ENCODE measurements at places on chromosomes 2 and 18.

- no peak for DNase-seq
Measured at GRCh38 chr2:196274387-196274809, 103.0 kb upstream of the STK17B start.

- no peak for DNase-seq
Measured at GRCh38 chr2:27752551-27753237, 18.8 kb upstream of the MRPL33 start.

DNA sequence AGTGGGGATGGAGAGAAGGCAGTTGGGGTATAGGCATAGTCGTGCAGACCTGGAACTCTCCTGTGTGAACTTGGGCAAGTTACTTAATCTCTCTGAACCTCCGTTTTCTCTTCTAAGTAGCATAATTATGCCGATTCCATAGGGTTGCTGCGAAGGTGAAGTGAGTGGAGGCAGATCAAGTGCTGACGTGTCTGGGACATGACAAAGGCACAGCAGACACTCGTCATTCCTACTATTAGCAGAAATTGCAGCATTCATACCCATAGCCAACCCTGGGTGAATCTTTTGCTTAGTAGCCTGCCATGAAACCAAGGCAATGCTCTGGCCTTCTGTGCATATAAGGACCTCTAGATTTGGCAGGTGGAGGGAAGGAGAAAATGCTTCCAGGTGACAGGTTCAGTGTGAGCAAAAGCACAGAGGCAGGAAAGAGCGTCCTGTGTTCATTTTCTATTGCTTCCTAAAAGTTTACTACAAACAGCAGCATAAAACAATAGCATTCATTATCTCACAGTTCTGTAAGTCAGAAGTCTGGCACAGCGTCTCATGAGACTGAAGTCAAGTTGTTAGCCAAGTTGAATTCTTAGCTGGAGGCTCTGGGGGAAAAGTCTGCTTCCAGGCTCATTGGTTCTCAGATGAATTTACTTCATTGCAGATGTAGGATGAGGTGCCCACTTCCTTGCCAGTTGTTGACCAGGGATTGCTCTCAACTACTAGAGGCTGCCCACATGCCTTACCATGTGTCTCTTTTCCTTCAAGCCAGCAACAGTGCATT lies 77.8 kb downstream of the CTIF start:
- no peak for DNase-seq

DNA sequence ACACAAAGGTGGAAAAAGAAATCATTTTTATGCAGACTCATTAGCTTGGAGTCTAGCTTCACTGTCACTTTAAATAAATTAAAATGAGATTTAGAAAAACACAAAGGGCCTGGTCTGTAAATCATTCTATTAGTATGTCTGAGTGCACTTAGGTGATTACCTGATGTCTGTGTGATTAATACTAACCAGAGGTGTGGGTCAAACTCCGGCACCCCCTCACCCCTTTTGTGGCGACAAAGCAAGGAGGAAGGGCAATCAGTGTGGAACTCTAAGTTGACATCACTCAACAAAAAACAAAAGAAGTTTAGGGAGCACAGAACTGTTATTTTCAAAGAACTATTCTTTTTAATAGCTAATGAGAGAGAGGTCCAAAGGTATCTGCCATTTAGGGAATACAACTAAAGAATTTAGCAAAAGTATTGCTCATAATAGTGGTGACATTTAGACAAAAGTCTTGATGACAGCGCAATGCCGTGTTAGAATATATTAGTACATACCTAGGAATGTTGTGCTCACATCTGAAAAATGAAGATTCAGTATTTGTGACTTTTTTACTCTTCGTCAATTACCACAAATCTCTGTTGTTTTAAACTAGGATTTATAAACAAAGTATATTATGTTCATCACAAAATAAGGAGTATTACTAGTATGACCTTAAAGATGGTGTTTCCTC lies 66.3 kb downstream of the ZEB2 start:
- no peak for DNase-seq

DNA sequence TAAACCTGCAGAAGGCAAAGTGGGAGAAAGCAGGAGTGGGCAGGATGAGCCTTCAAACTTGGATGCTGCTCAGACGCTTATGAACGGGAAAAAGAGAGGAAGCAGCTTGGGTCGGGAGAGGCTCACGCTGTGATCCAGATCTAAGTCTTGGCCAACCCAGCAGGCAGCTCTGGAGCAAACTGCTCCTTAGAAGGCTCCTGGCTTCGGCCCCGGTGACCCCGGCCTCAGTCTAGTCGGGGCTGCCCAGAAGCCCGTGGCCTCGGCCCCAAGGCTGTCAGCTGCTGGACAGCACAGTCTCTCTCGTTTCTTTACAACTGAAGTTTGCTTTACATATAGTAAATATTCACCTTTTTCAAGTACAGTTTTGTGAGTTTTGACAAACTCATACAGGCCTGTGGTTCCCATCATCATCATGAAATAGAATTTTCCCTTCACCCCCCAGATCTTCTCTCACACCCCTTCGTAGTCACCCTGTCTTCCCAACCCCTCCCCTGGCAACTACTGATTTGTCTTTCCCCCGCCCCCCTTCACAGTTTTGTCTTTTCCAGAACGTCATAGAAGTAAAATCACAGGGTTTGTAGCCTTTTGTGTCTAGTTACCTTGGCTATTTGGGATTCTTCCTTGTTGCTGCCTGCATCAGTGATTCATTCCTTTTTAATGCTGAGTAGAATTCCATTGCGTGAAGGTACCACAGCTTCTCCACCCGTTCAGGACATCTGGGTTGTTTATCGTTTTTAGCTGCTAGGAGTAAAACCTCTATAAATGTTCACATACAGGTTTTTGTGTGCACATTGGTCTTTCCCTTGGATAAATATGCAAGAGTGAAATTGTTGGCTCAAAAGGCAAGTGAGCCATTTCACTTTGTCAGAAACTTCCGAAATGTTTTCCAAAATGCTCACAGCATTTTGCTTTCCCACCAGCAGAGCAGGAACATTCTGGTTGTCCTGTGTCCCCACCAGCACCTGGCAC lies 35.1 kb downstream of the MYO7B start:
- DNase-seq: peak; percentile 86
